A549 treated with RU486 at 1 μM for 4 hours (cell line): ENCODE measurements at places on chromosomes 5 and 9. TPM values are rescaled to one million over a fixed set of nuclear protein-coding genes. Genes with fewer than 3 reads are reported as not detected.

The LAMC3 gene
- 1.4 to 2.6 TPM (median 2.1 TPM) in 5 replicates for total RNA-seq

The PCDHA3 gene
- 0.35 to 1.2 TPM (median 0.85 TPM) in 5 replicates for total RNA-seq

The SCGB3A2 gene
- total RNA-seq = not detected in 5 replicates

The TRIM23 gene
- total RNA-seq = 5.2 to 8.5 TPM (median 7.6 TPM) in 5 replicates

The SOX30 gene
- 0.06 to 0.09 TPM in 2 of 5 replicates, not detected in the others for total RNA-seq

The PDLIM7 gene
- total RNA-seq = 72.7 to 114 TPM (median 102 TPM) in 5 replicates
